ENCODE measurements at places on chromosomes 2 and 18. TPM values are rescaled to one million over a fixed set of nuclear protein-coding genes. Genes with fewer than 3 reads are reported as not detected.

CCL20 gene
- total RNA-seq = 0.33 TPM

POU3F3 gene
- not detected for total RNA-seq

YES1 gene
- 126 TPM for total RNA-seq

FHOD3 gene
- total RNA-seq = 51.5 TPM

ITGB1BP1 gene
- 20.3 TPM for total RNA-seq

REG3G gene
- total RNA-seq = not detected

All from mammary epithelial cell (primary cell).